ENCODE measurements at places on chromosomes 2 and 18.

GRCh38 chr2:228180181-228181097 is 1.0 kb downstream of the SPHKAP start:
- no peak for DNase-seq

GRCh38 chr2:231715988-231716616 is 7.8 kb downstream of the PTMA start:
- no peak for DNase-seq

- DNase-seq = no peak
Measured at GRCh38 chr2:36700311-36700710, 3.8 kb downstream of the VIT start.

DNA sequence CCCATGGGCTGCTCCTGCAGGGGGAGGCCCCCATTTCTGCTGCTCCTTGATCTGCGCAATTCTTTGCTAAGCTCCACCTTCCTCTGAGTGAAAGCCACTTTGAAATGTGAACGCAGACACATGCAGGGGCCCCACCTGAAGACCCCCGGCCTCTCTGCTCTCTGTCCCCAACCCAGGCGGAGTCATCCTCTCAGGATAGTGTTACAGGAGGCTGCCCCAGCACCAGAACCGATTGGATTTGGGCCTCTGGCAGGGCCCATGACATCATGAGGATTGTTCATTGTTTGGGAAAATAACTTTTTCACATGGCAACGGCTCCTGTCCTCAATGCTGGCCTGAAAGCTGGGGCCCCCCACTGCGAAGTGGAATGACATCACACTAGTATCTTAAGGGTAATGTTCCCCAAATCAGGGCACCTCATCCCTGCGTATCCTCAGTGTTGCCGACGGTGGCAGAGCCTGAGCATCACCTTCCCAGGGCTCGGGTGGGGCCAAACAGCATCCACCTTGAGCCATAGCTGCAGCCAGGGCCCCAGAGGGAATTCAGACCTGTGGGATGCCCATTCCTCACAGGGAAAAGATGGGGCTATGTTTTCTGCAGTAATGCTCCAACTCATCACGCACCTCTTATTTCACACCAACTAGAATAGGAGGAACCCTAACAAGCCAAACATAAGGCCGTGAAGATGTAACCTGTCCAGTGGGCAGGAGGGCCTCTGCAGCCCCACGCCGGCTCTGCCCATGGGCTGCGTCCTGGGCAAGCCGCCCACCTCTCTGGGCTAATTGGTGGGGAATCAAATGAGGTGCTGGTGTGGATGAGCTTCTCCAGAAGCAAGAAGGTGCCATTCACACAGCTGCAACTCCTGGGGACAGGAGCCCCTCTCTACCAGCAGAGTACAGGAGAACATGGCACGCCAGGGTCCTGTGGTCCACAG is 2.7 kb upstream of the ERFE start:
- DNase-seq = no peak

- DNase-seq = no peak
Measured at GRCh38 chr18:26526128-26526965, 22.0 kb downstream of the KCTD1 start.

DNA sequence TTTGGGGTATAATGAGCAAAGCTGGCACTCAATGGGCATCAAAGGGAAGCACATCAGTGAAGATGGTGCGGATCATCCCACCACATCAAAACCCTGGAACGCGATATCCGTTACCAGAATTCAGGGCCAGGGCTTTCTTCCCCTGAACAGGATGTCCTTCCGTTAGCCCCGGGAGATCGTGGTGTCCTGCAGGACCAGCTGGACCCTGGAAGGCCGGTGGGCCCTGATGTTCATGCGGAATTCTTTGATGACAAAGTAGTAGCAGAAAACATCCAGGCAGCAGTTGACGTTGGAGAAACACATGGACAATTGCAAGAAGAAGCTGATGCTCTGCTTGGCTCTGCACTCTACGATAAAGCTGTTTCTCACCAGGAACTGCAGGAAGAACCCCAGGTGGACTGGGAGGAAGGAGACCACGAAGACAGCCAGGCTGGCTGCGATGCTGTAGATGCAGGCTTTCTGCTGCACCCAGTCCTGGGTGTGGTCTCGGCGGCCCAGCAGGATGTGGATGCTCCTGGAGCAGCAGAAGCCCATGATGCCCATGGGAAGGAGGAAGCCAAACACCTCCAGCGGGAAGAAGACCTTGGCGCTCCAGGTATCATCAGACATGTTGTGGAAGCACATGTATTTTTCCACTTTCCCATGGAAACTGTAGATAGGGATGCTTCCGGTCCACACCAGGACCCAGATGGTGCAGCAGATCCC is 15.0 kb downstream of the GPR55 start:
- DNase-seq = no peak

- no peak for DNase-seq
Measured at GRCh38 chr2:144515099-144515695, 4.7 kb downstream of the ZEB2 start.

- no peak for DNase-seq
Measured at GRCh38 chr2:77484026-77484425, 38.1 kb downstream of the LRRTM4 start.

- no peak for DNase-seq
Measured at GRCh38 chr2:180356676-180357075, 349.6 kb upstream of the CWC22 start.

GRCh38 chr2:95387358-95387757 is 15.2 kb upstream of the FAHD2A start:
- no peak for DNase-seq

DNA sequence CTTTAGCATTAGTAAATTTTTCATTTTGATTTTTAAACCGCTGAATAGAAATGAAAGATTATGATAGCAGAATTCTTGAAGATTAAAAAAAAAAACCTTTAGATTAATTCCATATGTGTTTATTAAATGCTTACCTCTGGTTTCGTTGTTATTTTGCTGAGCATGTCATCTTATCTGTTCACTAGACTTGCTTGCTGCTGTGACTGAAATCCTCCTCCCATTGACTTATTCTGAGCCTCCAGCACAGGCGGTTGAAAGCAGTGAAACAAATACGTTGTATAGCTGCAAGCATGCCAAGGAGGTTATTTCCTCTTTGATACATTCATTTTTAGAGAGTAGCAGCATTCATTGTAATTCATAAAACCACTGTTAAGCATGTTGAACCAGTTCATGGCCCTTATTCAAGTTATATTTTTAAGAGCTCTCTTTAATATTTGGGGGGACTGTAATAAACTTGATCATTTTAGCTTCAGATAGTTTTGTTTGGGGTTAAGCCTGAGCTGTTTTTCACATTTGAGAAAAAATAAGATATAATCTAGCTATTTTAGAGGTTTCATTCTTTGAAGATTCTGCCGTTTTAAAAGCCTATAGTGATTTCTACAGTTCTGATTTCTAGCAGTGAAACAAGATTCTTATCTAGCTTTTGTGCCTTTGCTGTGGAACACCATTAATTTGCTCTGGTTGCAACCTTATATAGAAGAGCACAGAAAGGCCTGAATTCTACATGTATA is at the start of gene HTR2B:
Gene HTR2B, minus strand, starts transcription at position 205 of the 731 bp plus-strand sequence. CDS start 1,278 bp downstream, outside the sequence.
- no peak for DNase-seq

DNA sequence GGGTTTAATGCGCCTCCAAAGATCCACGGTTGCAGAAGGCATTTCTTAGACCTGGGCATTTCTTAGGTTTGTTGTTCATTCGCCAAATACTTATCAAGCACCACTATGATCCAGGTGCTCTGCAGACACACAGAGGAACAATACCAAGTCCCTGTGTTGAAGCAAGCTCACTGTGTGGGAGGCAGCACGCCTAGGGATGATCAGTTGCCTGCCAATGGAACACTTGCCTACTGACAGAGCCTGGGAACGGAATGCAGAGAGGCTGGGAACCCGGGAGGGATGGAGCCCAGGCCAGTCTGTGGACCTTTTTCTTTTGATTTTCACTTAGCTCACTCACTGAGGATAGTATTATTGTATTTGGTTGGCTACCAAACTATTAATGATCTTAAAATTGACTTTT is 1.9 kb upstream of the GRP start:
- DNase-seq = no peak

GRCh38 chr18:79546781-79547272 is 132.8 kb upstream of the CTDP1 start:
- no peak for DNase-seq

DNA sequence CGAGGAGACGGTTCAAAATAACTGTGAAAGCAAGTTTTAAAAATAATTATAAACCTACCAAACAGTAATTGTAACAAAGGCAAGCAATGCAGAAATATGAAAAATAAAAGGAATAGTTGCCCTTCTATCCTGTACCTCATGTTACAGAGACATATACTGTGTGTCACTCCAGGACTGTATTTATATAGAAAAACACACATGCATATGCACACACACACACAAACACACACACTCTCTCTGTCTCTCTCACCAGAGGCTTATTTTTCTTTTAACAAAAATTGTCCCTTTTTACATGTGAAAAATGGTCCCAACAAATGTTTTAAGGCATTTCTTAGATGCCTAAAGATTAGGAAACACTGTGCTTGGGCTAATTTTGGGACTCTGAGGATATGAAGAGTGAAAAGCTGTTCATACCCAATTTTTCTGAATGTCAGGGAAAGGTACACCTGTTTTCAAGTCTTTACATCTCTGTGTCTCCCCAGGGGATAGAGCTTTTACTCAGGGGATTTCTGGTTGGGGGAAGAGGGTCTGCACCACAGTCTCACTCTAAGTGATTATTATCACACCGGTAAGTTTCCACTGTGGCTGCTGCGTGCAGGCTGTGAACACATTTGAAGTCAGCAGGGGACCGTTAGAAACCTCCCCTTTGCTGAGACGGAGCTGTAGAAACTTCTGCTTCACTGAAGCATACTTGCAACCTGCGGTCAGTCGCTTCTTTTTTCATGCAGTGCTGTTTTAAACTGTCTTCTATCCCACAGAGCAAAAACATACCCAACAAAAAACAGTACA is 51.4 kb upstream of the SPAG16 start:
- DNase-seq = no peak

DNA sequence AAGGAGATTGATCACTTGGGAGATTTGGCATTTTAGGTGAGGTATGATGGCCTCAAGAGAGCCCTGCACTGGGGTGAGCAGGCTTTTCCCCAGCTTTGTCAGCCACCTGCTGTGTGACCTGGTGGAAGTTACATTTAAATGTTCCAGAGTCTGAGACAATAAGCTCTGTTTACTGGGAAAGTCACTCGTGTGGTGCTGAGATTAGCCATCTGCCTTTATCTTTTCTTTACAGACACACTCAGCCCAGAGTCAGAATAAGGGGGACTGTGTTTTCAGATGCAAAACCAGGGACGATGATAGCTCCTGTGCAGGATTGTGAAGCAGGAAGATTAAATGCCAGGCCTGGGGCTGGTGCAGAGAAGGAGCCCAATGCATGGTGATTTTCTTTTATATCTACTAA is 47.9 kb downstream of the SH3RF3 start:
- no peak for DNase-seq

DNA sequence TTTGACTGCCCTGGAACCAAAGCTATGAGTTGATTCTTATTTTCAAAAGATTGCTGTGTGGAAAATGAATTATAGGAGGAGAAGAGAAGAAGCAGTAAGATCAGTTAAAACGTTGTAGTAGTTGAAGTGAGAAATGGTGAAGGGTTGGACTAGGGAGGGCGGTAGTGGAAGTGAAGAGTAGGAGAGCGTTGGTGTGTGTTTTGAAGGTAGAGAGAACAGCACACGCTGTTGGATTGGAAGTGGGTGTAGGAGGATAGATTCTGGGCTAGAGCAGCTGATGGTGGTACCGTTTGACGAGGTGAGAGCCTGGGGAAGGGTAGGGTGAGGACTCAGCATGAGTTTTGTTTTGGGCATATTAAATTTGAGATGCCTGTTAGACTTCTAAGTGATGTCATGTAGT is 18.4 kb downstream of the RIOK3 start:
- DNase-seq = no peak

DNA sequence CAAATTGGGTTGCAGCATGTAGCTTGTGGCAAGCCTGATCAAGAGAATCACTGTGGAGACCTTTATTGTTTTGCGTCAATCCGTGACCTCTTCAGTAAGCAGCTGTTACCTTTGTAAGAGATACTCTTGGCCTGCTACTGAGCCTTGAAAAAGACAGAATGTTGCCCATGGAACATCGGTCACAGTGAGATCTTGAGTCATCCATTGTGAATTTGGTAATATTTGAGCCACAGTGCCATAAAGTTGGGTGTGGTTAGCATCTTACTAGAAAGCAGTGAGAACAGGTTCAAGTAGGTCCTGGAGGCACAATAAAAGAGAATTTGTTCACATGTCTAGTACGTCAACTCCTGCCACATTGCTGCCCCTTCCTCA is 12.7 kb upstream of the EFR3B start:
- DNase-seq = no peak

DNA sequence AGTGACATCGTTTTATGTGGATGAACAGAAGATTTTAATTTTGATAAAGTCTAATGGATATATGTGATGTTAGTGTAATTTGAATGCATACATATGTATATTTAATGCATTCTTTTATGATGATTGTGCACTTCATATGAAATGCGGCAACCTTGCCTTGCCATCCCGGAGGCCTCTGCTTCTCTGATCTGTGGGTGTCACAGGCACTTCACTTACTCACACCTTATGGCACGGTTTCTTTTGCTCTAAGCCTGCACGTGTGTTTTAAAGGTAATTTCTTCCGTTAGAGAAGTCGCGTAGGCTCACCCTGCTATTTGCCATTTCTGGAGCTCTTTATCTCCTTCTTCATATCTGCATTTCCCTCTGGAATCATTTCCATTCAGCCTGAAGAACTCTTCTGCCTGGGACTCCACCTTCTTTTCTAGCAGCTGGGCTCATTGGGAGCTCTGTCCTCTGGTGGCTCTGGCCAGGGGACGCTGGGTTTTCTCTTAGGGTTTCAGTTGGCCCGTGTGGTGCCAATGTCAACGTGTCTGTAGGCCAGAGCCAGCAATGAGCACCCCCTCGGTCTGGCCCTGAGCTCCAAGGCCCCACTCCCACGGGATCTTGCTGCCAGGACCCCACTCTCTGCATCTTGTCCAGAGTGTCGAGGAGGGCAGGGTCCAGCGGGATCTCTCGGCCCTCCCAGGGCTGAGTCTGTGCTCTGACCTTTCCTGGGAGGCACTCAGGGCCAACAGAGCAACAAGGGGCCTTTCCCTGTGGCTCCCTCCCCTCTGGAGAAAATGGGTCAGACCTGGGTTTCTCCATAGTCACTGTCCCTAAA is 97.3 kb downstream of the RTP5 start:
- DNase-seq = no peak

DNA sequence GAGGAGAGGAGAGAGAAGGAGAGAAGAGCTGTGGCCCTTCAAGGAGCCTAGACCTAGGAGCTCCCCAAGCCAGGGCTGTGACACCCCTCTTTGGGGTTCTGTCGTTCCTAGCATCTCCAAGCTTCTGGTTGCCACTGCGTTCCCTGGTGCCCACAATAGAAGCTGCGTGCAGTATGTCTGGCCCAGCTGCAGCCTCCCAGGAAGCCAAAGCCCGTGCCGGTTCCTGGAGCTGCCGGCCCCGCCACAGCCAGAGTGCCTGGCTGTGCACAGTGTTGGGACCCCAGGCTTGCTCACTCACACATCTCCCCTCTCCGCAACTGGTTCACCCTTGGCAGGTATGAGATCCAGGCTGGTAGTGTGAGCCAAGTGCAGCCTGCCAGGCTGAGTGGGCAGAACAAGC is 367.7 kb upstream of the MC4R start:
- DNase-seq = no peak

- DNase-seq = no peak
Measured at GRCh38 chr2:131125195-131125757, 20.1 kb downstream of the PLEKHB2 start.

- no peak for DNase-seq
Measured at GRCh38 chr2:217160103-217160743, 300.4 kb upstream of the TNP1 start.

- no peak for DNase-seq
Measured at GRCh38 chr18:54904581-54904980, 54.7 kb downstream of the CCDC68 start.

GRCh38 chr2:46163098-46163430 is 134.1 kb upstream of the EPAS1 start:
- no peak for DNase-seq

GRCh38 chr18:63016270-63016669 is 300.9 kb downstream of the PHLPP1 start:
- peak; percentile 55 for DNase-seq
